Suppressor macrophage treated with lipopolysaccharide for 1 hour (primary cell): ENCODE measurements at places on chromosomes 2 and 18.

DNA sequence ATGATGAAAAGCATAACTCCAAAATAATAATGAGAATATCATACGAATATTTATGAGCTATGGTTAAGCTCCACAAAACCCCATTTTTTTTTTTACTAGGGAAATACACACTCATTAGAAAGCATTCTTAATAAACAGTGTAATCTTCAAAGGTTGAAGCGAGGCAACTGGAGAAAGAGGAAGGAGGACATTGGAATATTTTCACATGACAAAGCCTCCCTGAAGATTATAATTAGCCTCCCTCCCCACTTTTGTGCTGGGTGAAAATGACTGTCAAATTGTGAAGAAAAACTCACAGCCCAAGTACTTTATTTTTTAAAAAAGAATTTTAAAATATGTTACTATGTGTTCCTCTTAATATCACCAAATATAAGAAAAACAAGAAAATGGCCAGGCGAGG, 64.1 kb upstream of the NFU1 start:
- peak; percentile 41 for DNase-seq

GRCh38 chr18:79643054-79643984, 36.3 kb upstream of the CTDP1 start:
- DNase-seq, result peak; percentile 91

- peak; percentile 72 for DNase-seq
Measured at GRCh38 chr2:102592601-102593000, 26.8 kb upstream of the SLC9A2 start.

DNA sequence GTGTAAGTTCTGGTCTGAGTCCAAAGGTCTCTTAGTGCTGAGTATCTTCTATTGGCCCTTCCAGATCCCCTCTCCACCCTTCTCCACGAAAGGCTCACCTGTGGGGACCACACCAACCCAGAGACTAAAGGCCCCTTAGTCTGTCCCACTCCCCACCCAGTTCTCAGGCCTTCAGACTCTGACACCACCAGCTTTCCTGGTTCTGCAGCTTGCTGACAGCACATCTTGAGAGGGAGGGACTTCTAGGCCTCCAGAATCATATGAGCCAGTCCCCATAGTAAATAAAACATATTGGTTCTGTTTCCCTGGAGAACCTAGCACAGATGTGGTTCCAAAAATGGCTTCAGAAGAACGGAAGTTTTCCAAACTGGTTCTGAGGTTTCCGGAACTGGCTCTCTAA, 38.5 kb upstream of the KLF11 start:
- no peak for DNase-seq

- DNase-seq, result no peak
Measured at GRCh38 chr2:46780801-46781445, 134.7 kb downstream of the MCFD2 start.

GRCh38 chr2:134518101-134518500, 200.7 kb downstream of the TMEM163 start:
- DNase-seq, result no peak

- no peak for DNase-seq
Measured at GRCh38 chr18:62954366-62954765, 239.0 kb downstream of the PHLPP1 start.
